Renal cortex interstitium (tissue), 15 donors: ENCODE measurements at places on chromosomes 12 and 14.

DNA sequence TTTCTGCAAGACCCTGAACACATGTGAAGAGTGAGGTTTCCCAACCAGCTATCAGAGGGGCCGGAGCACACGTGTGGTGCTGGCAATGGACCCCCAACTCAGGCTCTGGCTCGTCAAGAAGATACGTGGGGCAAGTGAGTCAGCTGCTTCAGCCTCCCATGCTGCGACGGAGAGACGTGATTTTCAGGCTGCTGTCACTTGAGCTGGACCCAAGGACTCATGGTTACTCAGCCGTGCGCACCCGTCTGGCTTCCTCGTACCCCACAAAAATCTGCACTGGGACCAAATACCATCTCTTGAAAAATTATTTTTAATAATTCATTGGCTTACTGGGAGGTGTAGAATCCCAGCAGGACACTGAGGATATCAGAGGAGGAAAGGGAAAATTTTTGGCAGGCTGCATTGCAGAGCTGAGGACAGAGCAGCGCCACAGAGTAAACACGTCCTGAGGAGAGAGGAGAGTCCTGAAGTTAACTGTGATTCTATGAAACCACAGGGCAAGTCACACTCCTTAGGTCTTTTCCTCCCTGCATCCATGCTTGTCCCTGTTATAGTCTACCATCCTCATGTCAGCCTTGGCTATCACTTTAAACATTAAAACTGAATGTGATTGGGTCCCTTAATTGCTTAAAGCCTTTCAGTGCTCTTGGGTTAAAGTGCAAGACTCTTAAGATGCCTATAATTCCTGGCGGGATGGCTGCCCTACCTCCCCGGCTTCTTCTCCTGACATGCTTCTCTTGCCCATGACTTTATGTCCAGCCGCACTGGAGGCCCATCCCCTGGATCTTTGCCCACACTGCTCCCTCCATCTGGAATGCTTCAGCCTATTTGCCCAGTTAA lies 95.3 kb upstream of the SLC35F4 start:
- DNase-seq = no peak

GRCh38 chr12:63826006-63826585 lies 18.4 kb upstream of the SRGAP1 start:
- DNase-seq = no peak

DNA sequence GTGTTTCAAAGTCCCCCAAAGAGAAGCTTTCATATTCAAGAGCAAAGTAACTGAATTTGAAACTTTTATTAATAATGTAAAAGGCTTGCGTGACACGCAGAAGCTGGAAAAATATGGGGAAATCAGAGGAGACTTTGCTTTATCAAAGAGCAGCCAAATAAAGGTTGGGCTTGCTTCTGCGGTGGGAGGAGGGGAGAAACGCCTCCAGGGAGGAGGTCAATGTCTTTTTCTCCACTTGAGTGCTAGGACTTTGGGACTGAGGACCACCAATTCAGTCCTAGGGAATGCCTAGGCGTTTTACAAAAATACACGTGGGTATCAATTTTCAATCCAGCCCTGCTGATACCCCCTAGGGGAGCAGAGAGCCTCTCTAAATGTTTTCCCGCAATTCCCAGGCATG lies 60.9 kb upstream of the FZD10 start:
- DNase-seq = no peak

DNA sequence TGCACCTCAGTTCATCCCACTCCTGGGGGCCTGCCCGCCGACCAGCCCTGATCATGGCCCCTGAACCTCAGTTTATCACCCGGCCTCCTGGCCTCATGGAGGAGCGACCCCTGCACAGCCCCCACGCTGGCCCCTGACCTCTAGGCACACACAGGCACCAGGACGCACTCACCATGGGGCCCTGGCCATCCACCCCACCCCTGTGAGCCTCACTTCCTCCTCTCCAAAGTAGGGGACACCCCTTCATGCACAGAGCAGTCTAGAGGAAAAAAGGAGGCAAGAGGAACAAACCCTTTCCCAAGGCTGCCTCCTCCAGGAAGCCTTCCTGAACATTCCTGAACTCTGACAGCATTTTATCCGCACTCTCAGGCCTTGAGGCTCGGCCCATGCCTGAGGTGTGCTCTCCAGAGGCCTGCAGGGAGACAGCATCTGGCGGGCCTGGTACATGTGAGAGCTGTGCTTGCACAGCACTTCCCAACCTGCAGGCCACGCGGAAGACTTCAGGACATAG lies 39.4 kb downstream of the CCNK start:
- DNase-seq = no peak

- no peak for DNase-seq
These were observed 118.4 kb upstream of the EVL start for GRCh38 chr14:99946652-99947489.

GRCh38 chr14:60789656-60790055 lies 55.1 kb downstream of the MNAT1 start:
- DNase-seq = no peak

GRCh38 chr14:102525219-102525928 lies 15.8 kb upstream of the ANKRD9 start:
- no peak for DNase-seq

DNA sequence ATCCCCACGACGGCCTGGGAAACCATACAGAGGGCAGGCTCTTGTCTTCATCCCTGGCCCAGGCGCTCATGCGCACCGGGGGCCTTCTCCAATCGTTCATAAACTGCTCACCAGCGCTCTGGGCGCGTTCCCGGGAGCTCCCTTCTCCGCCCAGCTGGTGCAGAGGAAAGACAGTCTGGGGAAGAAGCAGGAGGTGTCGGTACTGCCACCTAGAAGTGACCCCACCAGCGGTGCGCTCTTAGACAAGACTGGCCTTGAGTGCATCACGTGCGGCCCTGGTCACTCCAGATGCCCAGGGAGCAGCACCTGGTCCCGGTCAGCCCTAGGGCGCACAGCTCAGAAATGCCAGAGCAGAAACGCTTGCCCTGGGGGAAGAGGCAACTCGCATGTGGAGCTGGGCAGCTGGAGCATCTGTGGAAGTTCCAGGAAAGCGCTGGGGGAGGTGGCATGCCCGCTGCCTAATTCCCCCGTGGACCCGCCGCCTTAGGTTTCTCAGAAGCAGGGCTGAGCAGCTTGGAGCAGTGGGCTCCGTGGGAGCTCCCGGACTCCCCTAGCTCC lies 2.5 kb downstream of the GSC start:
- no peak for DNase-seq

DNA sequence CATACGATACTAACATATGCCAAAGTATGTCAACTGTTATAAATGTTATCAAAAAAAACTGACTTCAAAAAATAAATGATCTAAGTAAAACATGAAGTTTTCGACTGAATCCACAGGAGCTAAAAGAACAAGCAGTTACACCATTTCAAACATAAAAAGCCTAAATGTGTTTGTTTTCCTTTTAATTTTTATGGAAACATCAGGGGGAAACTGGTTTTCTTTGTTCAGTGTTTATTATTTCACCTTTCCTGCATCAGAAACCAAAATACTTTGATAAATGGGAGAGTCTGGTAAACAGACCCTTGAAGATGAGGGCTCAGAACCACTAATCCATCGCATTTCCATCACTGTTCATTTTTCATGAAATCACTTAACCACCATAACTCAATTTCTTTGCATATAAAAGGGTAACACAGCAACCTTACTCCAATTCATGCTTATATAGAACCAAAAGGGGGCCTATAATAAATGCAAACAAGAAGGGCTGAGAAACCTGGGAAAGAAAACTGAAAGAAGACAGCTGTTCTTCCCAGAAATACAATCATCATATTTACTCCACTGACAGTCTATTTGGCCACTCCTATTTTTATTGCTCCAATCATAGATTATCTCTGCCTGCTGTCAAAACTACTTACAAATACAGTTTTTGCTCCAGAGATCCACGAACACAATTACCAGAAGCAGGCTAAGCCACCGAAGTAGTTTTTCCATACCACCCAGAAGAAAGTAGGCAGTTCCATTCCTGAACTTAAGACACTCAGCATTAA lies 17.0 kb downstream of the FGD6 start:
- no peak for DNase-seq

- no peak for DNase-seq
These were observed 16.2 kb downstream of the KLRF2 start for GRCh38 chr12:9897535-9897934.

- no peak for DNase-seq
These were observed 64.7 kb downstream of the MAP3K9 start for GRCh38 chr14:70744641-70745040.

- no peak for DNase-seq
These were observed 94.0 kb upstream of the SLC38A4 start for GRCh38 chr12:46919666-46920400.

- DNase-seq = no peak
These were observed 30.6 kb downstream of the CMKLR1 start for GRCh38 chr12:108308395-108309085.

DNA sequence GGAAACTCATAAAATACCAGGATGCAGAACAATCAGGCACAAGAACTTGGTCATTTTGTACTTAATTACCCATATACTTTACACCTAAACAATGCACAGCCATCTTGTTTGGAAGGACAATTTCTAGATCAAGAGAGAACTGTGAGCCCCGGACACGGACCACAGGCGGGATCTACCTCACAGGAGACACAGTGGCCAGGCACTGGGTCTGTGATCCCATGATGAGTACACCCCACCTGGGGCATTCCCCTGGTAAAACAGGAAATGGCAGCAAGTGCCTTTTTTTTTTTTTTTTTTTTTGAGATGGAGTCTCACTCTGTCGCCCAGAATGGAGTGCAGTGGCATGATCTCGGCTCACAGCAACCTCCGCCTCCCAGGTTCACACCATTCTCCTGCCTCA lies 15.2 kb downstream of the GOLGA3 start:
- no peak for DNase-seq

- no peak for DNase-seq
These were observed 7.9 kb downstream of the SETD1B start for GRCh38 chr12:121811434-121812319.

GRCh38 chr14:77306851-77307496 lies 13.7 kb downstream of the POMT2 start:
- DNase-seq = no peak

- DNase-seq = no peak
These were observed 41.1 kb downstream of the CAMKK2 start for GRCh38 chr12:121255433-121255832.

DNA sequence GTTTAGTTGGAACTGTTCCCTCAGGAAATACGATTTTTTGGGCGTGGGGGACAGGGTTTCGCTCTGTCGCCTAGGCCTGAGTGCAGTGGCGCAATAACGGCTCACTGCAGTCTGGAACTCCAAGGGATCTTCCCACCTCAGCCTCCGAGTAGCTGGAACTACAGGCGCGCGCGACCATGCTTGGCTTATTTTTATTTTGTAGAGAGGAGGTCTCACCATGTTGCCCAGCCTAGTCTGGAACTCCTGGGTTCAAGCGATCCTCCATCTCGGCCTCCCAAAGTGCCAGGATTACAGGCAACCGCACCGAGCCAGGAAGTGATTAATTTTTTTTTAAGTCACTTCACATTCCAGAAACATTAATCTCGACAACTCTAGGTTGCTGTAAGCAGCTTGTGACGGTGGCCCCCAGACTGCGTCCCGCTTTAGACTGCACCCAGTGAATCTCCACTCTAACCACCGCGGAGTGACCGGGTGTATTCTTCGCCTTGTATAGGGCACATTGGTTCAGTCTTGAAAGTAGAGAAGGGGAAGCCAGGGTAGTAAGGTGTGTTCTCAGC lies 830 bp upstream of the MIS18BP1 start:
- no peak for DNase-seq
